Thoracic aorta (tissue), 2 donors: ENCODE measurements at places on chromosomes 4 and X. TPM values are rescaled to one million over a fixed set of nuclear protein-coding genes. Genes with fewer than 3 reads are reported as not detected.
A peak's percentile ranks its signal among the peaks of the same experiment; 100 is the strongest.

NPNT gene
- total RNA-seq: 167 TPM

GPR119 gene
- not detected for total RNA-seq

NHS gene
- 29.6 TPM for total RNA-seq

GRCh38 chr4:62407534-62407933 lies 1207.4 kb downstream of the ADGRL3 start:
- H3K4me1 ChIP-seq: peaks cover 3% of the 10 kb centered on the region
- H3K36me3 ChIP-seq: no peaks in the 10 kb centered on the region
- H3K27me3 ChIP-seq: no peaks in the 10 kb centered on the region
- no peak overlapping the region for H3K27ac ChIP-seq
- DNase-seq: no peak

GRCh38 chrX:131365766-131366165 lies 76.7 kb upstream of the IGSF1 start:
- no peak for DNase-seq
- no peaks in the 10 kb centered on the region for H3K4me1 ChIP-seq
- no peak overlapping the region for H3K4me3 ChIP-seq
- no peak overlapping the region for H3K27ac ChIP-seq
- no peaks in the 10 kb centered on the region for H3K36me3 ChIP-seq
- H3K27me3 ChIP-seq: no peaks in the 10 kb centered on the region

GRCh38 chrX:37867536-37868153 lies 20.3 kb upstream of the DYNLT3 start:
- no peaks in the 10 kb centered on the region for H3K27me3 ChIP-seq
- no peaks in the 10 kb centered on the region for H3K4me1 ChIP-seq
- H3K4me3 ChIP-seq: no peak overlapping the region
- DNase-seq: no peak

DNA sequence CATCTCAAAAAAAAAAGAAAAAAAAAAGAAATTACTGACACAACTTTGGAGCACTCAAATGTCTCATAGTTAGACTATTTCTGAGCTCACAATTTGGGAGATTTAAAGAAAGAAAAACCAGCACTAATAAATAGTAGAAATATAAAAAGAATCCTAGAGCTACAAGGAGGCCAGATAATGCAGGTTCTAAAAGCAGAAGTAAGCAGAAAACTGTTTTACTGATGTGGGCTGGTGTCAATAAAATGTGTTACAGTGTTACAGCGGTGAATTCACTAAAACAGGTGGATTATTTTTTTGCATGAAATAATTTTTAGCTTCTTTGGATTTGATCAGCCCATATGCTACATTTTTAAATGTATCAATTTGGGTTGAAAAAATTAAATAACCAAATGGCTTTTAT lies 375.9 kb downstream of the GPM6A start:
- no peaks in the 10 kb centered on the region for H3K27me3 ChIP-seq
- no peak overlapping the region for H3K27ac ChIP-seq
- no peak overlapping the region for H3K4me3 ChIP-seq
- DNase-seq: no peak
- no peaks in the 10 kb centered on the region for H3K36me3 ChIP-seq

DNA sequence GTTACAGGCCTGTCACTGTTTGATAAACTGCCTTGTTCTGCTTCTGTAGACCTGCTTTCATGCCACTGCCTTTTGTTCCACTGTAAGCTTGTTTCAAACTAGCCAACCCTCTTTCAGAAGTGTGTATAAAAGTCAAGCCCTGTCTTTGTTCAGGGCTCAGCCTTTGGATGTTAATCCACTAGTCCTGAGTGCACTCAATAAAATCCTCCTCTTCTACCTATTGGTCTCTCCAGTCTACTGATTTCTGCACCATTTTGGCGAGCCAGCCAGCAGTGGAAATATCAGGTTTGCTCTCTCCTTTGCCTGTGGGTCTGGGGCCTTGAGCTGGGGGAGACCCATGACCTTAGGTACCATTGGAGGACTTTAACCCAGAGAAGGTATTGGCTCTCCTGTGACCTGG lies 901.6 kb upstream of the NDST4 start:
- H3K4me3 ChIP-seq: no peak overlapping the region
- H3K27me3 ChIP-seq: no peaks in the 10 kb centered on the region
- DNase-seq: no peak
- H3K4me1 ChIP-seq: no peaks in the 10 kb centered on the region

DNA sequence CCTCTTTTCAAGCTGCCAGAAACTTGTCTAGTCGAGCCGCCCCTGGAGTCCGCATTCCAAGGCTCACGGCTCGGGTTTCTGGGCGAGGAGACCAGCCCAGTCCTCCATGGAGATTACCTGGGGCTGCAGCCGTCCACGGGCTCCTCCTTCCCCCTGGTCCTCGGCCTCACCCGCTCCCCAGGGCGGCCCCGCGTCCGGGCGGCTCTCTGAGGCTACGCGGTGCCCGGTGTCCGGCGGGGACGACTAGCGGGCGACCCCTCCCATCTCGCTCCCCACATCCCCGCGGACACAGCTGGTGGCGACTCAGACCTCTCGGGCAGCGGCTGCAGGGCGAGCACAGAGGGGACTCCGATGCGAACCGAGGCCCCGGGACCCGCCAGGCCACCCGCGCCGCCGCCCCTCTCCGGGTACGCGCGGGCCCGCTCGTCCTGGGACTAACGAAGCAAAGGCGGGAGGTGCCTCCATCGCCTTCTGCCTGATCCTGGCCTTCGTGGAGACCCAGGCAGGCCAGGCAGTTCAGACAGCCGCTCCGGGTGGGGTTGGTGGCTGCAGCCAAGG lies 159.4 kb downstream of the TRAM1L1 start:
- H3K27ac ChIP-seq: no peak overlapping the region
- no peaks in the 10 kb centered on the region for H3K27me3 ChIP-seq
- no peak for DNase-seq
- H3K4me3 ChIP-seq: peak overlapping the region; percentile 53
- no peaks in the 10 kb centered on the region for H3K36me3 ChIP-seq
- H3K4me1 ChIP-seq: no peaks in the 10 kb centered on the region

DNA sequence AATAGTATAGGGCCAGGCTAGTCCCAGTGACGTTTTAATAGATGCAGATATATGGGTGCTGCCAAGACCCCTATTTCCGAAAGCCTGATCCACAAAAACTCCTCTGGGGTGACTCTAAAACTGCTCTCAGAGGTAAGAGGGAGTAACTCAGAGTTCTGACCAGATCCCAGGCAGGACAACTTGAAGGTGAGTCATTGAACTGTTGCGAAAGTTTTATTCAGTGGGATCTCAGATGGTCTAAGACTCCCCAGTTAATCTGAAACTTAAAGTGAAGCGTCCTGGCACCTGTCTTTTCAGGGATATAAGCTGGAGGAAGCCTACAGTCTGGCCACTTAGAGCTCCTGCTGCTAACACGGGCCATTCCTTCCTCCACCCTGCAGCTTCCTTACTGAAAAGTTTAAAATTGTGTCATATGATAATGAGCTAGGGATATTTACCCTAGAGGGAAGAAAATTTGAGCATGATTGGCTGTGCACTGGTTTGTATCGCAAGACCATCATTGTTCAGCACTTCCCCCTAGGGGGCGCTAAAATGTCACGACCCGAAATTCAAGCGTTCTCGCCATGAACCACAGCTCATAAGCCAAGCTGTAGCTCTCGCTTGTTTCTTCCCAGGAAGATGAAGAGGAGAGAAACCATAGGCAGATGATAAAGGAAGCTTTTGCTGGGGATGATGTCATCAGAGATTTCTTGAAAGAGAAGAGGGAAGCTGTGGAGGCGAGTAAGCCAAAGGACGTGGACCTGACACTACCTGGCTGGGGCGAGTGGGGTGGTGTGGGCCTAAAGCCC lies 19.5 kb downstream of the UTP14A start:
- no peaks in the 10 kb centered on the region for H3K27me3 ChIP-seq
- H3K4me3 ChIP-seq: no peak overlapping the region
- no peaks in the 10 kb centered on the region for H3K4me1 ChIP-seq
- H3K36me3 ChIP-seq: peaks cover 6% of the 10 kb centered on the region

DNA sequence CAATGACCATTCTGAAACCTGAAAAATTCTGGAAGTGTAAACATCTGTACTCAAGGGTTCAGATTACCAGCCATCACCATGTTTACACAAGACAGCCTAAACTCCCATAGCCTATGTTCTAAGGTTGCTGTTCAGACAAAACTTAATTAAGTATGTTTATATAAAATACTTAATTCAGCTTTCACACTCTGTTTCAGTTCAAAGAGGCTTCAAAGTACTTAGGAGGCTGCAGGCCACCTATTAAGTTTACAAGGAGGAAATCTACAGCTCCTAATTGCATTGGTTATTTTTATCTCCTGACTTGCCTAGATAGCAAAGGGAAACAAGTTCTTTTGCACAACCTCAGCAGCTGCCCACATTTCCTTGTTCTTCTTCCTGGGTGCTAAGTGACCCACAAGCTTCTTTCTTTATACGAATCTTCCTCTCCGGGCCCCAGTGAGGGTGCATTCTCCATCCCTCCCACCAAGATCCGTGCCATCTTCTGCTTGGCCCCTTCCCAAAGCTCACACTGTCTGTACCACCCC lies 2.0 kb downstream of the GAK start:
- H3K4me3 ChIP-seq: peak overlapping the region; percentile 99
- H3K4me1 ChIP-seq: peaks cover 37% of the 10 kb centered on the region
- no peaks in the 10 kb centered on the region for H3K27me3 ChIP-seq

DNA sequence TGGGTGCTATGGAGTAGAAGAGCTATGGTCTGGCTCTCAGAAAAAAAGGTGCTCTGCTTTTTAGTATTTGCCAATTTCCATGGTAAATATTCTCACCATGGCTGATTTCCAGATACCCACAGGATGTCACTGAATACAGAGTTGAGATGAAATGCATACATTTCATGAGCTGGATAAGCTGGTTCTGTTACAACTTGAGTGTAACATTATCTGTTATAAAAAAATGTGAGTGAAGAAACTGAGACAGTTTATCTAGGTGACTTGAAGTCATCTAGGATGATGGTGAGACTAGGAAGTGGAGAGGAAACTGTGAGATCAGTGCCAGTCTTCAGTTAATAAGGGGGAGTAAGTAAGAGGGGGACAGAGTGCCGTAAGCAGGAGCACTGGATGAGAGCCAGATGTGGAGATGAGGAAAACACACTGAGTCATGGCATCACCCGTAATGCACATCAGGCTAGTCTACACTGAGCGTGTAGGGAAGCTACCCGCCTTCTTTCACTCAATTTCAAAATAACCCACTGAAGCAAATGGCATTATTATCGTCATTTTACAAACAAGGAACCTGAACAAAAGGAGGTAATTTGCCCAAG lies 5.0 kb downstream of the HPSE start:
- DNase-seq: no peak
- H3K27me3 ChIP-seq: no peaks in the 10 kb centered on the region
- H3K4me3 ChIP-seq: no peak overlapping the region
- no peaks in the 10 kb centered on the region for H3K36me3 ChIP-seq

DNA sequence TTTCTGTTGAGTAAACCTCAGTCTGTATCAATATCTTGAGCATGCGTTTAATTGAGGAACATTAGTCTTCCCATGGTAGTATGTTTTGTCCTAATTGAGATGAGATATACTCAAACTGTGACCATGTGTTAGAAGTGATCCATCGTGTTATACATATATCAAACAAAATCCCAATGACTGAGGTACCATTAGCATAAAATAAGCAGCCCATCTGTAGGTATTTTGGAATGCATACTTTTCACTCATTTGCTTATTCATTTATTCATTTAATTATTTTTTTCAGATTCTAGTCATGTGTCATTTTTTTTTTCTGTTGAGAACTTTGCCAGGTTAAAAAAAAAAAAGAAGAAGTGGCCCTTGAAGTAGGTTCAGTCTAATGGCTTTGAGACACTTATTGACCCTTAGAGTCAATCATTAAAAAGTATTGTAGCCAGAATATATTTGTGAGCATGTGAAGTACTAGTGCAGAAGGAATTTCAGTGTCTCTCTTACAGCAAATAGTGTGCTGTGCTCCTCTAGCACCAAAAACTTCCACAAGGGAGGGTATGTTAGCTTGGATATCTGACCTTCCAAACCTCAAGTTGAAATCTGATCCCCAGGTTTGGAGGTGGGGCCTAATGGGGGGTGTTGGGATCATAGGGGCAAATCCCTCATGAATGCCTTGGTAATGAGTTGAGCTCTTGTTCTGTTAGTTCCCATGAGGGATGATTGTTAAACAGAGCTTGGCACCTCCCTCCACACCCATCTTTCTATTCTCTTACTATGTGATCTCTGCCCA lies 130.8 kb upstream of the NPY2R start:
- DNase-seq: no peak
- H3K27ac ChIP-seq: no peak overlapping the region
- H3K4me1 ChIP-seq: peaks cover 29% of the 10 kb centered on the region
- H3K27me3 ChIP-seq: no peaks in the 10 kb centered on the region

DNA sequence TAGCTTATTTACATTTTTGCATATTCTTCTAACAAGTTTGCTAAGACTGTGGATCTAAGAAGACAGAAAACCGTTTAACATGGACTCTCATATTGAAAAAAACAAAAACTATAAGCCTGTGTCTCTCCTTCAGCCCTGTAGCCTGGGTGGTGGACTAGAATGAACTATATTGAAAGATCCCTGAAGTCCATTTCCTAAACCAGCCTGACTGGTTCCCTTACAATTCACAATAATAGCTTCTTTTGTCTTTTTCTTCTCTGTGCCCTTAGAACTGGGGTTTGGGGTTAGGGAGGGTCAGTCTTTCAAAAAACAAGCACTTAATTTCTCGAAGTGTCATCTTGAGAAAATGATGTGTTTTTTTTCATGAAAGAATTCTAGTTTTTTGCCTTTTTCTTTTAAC lies 59.0 kb downstream of the GSTCD start:
- no peaks in the 10 kb centered on the region for H3K4me1 ChIP-seq
- no peaks in the 10 kb centered on the region for H3K27me3 ChIP-seq
- no peak overlapping the region for H3K4me3 ChIP-seq
- no peaks in the 10 kb centered on the region for H3K36me3 ChIP-seq
- H3K27ac ChIP-seq: no peak overlapping the region

DNA sequence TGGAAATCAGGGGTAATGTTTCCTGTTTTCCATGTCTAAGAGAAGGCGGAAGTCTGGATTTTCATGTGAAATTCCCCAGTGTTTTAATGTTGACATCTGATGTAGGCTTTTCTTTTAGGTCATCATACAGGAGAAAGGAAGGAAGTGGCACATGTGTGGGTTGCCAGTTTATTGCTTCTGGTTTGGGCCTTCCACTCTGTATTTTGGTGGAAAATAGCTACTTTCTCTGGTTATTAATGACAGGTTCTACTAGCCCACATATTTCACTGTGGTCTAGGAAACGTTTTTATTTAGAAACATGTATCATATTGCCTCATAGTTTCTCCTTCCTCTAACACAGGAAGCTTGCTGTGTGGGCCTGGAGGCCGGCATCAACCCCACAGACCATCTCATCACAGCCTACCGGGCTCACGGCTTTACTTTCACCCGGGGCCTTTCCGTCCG lies 7.2 kb downstream of the PDHA1 start:
- peaks cover 7% of the 10 kb centered on the region for H3K4me1 ChIP-seq
- DNase-seq: no peak
- no peaks in the 10 kb centered on the region for H3K27me3 ChIP-seq
- no peak overlapping the region for H3K27ac ChIP-seq

GRCh38 chrX:72396117-72396516 lies 90.4 kb upstream of the CITED1 start:
- H3K4me1 ChIP-seq: no peaks in the 10 kb centered on the region
- no peak overlapping the region for H3K27ac ChIP-seq
- DNase-seq: no peak
